ENCODE measurements at places on chromosomes 7 and 10.

- DNase-seq = no peak
Observed at GRCh38 chr10:58577437-58577777, 64.7 kb downstream of the BICC1 start.

GRCh38 chr10:69439813-69440506 lies 11.3 kb upstream of the TSPAN15 start:
- DNase-seq = no peak

GRCh38 chr7:45161138-45161537 lies 3.5 kb downstream of the RAMP3 start:
- DNase-seq = no peak

DNA sequence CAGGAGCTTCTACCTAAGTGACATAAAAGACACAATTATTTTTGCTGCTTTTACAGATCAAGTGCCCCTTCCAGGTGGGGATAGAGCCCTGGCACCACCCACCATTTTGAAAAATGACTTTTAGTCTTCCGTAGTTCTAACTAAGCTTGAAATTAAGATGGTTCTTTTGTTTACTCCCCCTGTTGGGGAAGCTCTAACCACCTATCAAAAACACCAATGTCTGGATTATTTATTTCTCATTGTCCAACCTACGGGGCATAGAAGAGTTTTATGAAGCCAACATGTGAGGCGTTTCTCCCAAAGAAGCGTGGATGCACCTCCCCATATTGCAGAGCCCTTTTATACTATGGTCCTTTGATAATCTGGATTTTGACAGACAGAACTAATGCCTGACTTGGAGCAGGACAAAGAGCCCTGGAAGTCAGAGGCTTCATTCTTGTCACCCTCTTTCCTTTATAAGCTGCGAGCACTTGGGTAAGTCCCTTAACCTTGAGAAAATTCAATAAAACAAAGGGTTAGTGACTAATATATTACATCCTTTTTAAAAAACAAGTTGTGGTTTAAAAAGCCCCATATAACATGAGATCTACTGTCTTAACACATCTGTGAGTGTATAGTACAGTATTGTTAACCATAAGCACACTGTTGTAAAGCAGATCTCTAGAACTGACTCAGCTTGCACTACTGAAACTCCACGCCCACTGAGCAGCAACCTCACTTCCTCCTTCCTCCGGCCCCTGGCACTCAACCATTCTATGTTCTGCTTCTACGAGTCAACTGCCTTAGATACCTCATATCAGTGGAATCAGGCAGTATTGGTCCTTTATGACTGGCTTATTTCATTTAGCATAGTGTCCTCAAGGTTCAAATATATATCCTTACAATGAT lies 67.5 kb downstream of the ATXN7L1 start:
- DNase-seq = peak; percentile 36

DNA sequence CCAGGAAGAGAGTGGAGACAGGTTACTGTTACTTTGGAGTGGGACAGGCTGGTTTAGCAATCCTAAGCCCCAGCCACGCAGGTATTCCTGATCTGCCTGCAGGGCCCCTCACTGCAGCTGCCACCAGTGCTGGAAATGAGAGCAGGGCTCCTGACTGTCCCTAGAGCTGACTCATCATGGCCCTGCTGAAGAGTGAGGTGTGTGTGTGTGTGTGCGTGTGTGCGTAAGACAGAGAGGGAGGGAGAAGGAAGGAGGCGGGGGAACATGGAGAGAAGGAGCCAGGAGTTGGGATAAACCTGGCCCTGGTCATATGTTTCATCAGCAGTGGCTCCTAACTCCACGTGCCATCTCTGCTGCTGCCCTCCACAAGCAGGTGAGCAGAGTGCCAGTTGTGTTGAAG lies 3.6 kb downstream of the FOXI2 start:
- no peak for DNase-seq

DNA sequence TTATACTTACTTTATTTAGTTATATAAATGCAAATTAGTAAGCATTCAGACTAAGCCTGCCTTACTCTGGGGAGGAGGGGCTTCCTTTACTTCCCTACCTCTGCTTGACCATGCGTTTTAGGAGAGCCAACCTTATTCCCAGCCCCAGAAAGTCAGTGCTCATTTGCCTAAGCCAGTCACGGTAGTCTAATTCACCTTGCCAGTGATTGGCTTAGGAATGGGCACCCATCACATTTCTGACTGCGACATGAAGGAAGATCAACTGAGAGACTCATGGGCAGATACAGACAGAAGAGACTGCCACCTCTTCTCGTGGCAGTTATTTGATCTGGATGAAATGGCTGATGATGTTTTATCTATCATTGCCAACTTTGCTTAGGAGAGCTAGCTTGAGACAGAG lies 29.5 kb downstream of the RPA3 start:
- no peak for DNase-seq

DNA sequence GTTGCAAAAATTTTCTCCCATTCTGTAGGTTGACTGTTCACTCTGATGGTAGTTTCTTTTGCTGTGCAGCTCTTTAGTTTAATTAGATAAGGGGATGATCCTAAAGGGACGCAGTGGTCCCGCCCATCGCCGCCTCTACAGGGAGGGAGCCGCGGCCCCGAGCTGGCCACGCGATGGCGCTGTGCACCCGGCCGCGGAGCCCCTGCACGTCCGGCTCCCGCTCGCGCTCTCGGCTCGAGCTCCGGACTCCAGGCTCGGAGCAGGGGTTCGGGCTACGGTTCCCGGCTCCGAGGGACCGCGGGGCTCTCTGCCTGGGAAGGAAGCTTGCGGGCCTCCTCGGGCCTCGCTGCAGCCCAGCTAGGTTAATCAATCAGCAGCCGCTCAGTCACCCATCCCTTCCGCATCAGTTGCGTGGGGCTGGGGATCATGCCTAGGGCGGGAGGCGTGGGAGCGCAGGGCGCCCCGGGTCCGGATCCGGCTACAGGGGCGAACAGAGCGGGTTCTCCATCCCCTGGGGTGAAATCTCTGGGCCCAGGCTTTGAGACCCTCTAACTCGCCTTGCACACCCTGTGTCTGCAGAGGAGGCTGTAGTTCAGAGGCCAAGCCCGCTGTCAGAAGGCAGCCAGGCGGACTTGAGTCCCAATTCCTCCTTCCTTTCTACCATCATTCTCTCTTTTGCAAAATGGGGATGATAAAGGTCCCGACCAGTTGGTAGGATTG lies 97.9 kb downstream of the WDR11 start:
- peak; percentile 9 for DNase-seq

GRCh38 chr7:151807846-151808245 lies 69.1 kb downstream of the PRKAG2 start:
- DNase-seq = no peak

DNA sequence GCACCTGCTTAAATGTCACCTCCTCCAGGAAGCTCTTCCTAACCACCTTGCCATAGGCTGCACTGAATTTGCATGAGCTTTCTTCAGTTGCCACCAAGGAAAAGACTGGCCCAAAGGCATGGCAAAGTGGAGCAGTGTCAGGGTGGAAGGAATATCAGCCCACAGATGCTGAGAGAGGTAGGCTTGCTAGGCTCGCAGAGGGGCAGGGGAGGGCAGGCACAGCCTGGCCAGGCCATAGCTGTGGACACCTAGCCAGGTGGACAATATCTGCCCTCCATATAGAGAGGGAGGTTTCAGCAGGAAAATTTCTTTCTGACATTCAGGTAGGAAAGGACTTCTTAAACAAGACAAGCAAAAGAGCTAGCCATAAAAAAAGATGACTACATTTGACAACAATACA lies 166.3 kb downstream of the GRID1 start:
- DNase-seq = no peak

- no peak for DNase-seq
Observed at GRCh38 chr10:51607463-51607835, 91.9 kb downstream of the CSTF2T start.

DNA sequence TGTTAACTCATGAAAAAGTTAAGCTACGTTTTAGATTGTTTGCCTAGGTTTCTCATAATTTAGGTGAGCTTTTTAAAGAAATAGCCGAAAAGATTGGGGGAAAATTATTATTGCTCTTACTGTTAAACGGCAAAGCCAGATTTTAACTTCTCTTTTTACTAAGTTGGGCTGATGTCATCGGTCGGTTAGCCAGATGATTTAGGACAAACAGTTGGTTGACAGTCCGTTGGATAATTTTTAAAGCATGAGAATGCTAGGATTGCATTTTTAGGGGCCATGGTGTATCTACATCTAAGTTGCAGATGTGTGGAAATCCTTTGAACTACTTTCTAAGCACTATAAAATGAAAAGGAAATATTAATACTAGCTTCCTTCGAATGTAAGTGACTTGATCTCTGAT lies 280.9 kb upstream of the AKR1E2 start:
- DNase-seq = no peak

GRCh38 chr10:84258034-84258695 lies 13.3 kb downstream of the RGR start:
- DNase-seq = no peak

DNA sequence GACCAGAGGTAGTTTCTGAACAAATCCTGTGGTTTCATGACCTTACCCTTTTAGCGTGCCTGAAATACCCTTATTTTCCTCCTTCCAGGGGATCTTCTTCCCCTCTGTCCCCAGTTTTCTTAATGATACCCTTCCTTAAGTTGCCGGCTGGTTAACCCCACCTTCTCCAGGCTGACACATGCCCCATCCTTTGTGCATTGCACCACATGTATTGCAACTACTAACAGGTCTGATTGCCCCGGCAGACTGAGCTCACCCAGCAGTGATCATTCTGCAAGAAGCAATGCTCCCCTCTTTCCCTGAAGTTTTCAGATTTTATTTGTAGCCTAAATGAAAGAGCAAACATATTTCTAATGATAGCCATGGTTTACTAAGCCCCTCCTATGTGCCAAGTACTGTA lies 108.2 kb downstream of the HIP1 start:
- no peak for DNase-seq

DNA sequence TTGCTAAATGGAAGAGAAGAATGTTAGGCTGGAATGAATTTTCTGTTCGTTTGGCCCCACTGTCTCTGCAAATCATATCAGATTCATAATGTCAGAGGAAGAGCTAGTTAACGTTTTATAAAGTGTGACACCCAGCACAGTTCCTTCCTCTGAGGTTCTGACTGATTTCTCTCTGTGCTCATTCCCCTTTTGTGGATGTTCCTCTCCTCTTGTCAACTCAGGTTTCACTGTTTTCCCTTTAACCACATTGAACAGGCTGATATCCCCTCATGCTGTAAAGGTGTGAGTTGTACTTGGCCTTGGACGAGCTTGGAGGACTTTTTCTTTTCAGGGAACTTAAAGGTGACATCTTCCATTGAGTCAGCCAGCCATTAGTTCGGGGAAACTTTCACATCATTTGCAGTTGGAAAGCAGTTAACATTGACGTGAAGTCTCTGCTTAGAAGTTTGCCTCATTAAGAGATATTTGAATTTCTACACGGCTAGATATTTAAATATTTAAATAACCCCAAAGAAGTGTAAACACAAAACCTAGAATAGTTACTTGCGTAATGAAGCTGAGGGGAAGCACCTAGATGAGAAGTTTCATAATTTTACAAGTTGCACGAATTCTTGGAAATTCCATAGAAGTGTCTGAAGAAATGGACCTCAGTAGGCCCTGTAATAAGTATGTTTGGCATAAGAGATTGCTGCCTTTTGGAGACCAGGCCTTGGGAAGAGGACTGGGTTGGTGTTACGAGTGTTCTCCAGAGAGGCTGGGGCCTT lies 101.5 kb upstream of the EGR2 start:
- no peak for DNase-seq

- DNase-seq = no peak
Observed at GRCh38 chr10:49359349-49360270, 36.3 kb downstream of the DRGX start.

GRCh38 chr10:22368402-22368801 lies 23.1 kb downstream of the SPAG6 start:
- no peak for DNase-seq

- no peak for DNase-seq
Observed at GRCh38 chr10:76504823-76505222, 1073.4 kb downstream of the LRMDA start.

DNA sequence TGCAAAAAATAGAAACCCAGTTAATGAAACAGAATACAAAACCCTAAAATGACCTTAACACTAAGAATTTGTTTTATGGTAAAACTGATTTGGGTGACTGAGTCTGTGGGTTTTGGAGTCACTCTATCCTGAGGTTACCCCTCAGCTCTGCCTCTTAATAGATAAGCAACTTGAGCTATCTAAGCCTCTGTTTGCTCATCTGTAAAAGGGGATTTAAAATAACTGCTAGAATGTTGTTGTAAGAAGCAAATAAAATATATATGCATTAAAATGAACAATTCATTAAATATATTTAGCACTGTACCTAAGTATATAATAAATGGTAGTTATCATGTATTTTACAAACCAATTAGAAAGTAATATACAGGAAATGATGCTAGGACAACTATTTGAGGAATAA lies 115.4 kb downstream of the CABCOCO1 start:
- no peak for DNase-seq

- DNase-seq = no peak
Observed at GRCh38 chr10:11018855-11019631, 1.4 kb downstream of the CELF2 start.

- DNase-seq = no peak
Observed at GRCh38 chr7:142795339-142795863, 24.6 kb downstream of the PRSS2 start.

GRCh38 chr7:77558284-77558967 lies 21.3 kb downstream of the PTPN12 start:
- no peak for DNase-seq

DNA sequence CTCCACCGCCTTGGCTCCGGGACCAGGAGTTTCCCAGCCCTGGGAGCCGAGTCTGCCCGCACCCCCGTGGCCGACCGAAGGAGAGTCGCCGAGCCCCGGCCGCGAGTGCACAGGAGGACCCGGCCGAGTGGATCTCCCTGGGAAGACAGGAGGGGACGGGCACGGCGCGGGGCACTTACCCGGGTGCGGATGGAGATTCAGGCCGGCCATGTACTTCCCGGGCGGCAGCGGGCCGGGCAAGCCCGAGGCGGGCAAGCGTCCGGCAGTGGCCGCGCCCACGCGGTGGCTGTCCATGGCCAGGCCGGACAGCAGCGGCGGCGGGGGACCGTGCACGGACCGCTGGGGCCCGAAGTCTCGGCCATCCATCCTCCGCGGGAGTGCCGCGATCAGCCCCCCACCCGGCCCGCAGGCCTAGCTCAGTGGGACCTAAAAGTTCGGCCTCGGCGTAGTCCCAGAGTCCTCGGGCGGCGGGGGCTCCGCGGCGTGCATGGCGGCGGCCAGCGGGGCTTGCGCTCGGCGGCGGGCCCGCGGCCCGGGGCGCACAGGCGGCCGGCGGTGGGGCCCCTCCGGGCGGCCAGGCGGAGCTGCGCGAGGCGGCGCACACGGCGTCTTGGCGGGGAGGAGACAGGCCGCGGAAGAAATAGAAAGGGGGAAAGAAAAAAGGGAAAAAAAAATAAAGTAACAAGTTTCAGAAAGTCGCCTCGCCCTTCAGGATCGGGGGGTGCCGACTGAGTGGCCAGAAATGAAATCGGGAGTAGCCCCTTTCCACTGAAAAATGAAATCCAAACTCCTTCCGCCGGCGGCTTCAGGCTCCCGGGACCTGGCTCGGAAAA lies 2.5 kb downstream of the TNRC18 start:
- DNase-seq = no peak

- DNase-seq = no peak
Observed at GRCh38 chr7:93823621-93824020, 66.9 kb downstream of the TFPI2 start.

Measured in stimulated activated CD8-positive, alpha-beta memory T cell treated with anti-CD3 and anti-CD28 coated beads, Interleukin-4, amount 100 ng/mL, for 1 hour (primary cell).